ENCODE measurements at places on chromosomes 4 and X.
A peak's percentile ranks its signal among the peaks of the same experiment; 100 is the strongest.

GRCh38 chr4:5709207-5709575, 832 bp upstream of the EVC2 start:
- DNase-seq: no peak

- DNase-seq: no peak
These were observed 17.8 kb downstream of the DKK2 start for GRCh38 chr4:107018344-107018735.

DNA sequence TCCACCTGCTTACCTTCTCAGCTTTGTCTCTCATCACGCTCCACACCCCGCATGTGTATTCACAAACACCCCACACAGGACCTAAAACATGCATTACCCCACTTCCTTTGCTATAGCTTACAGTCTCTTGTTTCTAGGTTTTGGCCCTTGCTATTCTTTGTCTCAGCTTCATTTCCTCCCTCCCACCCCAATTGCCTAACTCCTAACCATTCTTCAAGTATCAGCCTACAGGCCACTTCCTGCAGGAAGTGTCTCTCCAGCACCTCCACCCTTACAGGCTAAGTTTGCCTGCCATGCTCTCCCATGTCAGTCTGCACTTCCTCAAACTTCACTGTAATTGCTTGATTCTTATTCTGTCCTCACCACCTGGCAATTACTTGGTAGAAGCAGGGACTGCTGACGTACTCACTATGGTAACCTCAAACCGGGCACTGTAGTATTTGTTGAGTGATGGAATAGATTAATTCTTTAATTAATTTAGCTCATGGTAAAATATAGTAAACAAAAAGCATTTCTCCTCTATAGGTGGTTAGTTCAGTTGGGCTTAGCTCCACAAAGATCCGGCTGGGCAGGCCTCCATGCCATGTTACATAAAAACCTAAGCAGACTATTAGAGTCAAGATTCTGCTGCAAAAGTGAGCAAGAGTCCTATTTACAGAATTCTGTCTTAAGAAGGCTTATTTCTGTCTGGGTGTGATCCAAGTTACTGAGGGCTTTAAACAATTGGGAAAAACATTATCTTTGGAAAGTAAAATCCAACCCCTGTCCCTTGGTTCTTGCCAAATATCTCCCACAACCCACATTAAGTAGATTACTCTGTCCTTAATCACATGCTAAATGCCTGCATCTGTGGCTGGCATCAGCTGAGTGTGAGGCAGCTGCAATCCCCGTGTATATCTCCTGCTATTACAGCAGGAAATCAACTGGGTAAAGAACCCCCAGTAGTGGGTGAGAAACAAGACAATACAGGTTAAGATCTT, 124.7 kb upstream of the CPEB2 start:
- peak; percentile 39 for DNase-seq

GRCh38 chr4:11232015-11232414, 196.7 kb downstream of the HS3ST1 start:
- no peak for DNase-seq

DNA sequence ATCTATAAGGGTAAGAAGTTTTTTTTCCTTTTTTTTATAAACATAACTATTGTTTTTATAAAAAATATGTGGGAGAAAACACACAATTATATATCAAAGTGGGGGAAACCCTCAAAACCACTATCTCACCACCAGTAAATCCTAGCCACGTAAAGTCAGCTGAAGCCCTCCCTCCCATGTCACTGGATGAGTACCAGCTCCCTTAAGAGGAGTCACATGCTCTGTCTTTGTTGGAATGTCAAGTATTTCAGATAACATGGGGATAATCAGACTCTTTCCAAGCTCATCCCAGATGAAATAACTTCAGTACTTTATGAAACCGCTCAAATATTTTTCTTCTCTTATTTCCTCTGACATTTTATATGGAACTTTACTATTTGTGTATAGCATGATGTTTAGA, 2.4 kb downstream of the MYOZ2 start:
- DNase-seq: peak; percentile 27

DNA sequence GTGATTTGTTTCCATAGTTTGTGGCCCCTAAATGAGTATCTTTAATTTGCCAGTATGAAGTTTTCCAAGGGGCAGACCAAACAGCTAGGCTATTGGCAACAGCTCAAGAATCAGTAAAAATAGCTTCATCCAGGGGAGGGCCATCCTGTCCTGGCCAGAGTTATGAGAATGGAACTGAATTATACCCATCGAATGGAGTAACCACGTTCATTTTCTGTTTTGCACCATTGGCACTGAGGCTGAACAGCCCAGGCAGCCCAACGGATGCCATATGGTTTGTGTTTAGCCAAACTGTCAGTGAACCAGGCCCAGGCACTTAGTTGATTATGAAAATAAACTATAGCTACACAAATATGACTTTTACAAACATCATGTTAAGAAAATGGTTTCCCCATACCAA, 17.7 kb upstream of the ASB5 start:
- no peak for DNase-seq

GRCh38 chr4:93317057-93317456, 511.5 kb upstream of the ATOH1 start:
- DNase-seq: no peak

DNA sequence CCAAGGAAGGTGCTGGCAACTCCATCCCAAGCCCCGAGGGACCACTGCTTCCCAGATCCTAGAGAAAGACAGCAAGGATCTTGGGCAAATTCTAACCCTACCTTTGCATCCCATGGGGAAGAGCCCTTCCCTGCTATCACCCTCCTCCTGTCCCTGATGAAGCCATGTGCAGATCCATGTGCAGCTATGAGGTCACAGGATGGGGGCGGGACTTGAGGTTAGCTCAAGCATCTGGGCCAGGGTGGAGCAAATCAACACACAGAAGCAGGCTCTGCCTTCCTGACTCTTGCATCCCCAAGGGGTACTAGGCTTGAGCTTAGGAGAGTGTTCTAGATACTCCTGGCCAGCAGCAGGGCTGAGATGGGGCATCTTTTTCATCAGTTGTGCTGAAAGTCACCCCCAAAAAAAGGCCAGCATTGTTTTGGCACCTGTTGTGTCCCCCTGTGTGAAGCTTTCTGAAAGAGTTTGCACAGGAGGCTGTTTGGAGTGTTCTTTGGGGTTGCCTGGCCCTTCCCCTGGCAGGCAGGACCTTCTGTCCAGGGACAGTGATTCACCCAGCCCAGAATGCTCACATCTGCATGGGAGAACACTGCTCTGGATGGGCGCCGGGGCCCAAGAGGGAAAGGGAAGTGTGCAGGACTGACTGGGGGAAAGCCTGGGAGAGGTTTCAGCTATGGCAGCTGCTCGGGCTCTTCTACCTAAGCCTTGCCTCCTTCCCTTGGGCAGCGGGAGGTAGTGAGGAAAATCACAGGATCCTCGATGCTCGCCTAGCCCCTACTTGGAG, 50.8 kb downstream of the PRPS1 start:
- DNase-seq: peak; percentile 84

- DNase-seq: no peak
These were observed 22.5 kb downstream of the HNRNPH2 start for GRCh38 chrX:101430457-101431078.

DNA sequence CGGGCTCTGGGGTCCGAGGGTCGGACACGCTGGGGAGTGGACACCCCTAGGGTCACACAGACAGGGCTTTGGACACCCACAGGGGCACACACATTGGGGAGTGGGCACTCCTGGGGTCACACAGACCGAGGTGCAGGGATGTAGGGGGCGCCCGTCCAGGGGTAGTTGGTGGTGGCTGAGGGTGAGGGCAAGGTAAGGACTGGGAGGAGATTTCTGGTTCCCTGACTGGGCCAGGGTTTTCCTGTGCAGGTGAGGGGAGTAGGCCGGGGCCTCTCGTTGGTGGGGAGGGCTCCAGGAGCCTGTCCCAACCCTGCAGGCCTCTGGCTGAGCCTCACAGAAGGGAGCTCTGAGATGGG, 21.9 kb upstream of the WDR45 start:
- no peak for DNase-seq

All from natural killer cell (primary cell).